Panc1 (cell line): ENCODE measurements at places on chromosomes 11 and 22. TPM values are rescaled to one million over a fixed set of nuclear protein-coding genes. Genes with fewer than 3 reads are reported as not detected.
A peak's percentile ranks its signal among the peaks of the same experiment; 100 is the strongest.

DNA sequence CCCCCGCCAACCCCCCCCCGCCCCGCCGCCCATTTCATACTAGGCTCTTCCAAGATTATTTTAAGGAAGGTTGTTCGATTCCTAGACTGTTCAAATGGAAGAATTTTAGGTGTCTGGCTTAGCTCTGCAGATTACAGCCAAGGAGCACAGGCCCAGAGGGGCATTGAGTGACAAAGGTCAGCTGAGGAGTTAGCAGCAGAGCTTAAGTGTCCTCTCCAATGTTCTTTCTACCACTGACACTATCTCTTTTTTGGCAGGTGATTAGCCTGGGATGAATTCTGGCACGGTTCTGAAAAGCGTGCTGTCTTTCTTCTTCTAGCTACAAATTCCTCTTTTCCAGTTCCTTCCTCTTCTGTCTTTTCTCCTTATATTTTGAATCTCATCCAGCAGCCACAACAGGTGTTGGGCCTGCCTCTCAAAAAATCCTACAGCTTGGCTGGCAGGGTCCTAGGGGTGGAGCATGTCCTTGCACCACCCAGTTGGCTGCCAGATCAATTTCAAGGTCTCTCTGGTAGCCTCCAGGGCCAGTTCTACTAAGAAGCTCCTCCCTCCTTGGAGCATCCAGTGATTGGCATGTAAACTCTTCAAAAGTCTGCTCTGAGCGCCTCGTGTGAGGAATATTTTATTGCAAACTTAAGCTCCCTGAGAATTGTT, 23.0 kb downstream of the KCNE3 start:
- DNase-seq = no peak

DNA sequence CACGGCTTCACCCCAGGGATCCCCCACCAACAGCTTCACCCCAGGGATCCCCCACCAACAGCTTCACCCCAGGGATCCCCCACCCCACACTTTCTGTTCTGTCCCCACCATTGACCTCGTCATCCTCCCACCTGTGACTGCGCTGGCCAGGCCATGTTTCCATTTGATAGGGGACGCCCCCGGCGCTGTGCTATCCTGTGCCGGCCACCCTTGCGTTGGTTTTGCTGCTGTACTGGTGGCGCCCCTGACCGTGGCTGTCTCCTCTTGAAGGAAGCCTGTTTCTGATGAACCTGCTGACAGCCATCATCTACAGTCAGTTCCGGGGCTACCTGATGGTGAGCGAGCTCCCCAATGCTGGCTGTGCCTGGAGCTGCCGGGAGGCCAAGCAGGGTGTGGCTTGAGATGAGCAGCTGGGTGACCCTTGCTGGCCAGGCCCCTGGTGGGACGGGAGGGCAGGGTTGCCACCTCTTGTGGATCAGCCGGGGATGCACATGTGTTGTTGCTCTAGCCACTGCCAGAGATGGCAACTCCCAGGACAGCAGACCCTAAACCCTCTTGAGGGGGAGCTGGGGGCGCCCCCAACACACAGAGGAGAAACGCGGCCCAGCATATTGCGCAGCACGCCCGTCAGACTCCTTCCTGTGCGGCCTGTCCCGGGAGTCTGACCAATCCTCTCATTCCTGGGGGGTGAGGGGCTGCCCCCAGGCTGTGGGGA, 22.5 kb downstream of the TPCN2 start:
- no peak for DNase-seq

The OR2D2 gene
- total RNA-seq = 0.49 TPM

DNA sequence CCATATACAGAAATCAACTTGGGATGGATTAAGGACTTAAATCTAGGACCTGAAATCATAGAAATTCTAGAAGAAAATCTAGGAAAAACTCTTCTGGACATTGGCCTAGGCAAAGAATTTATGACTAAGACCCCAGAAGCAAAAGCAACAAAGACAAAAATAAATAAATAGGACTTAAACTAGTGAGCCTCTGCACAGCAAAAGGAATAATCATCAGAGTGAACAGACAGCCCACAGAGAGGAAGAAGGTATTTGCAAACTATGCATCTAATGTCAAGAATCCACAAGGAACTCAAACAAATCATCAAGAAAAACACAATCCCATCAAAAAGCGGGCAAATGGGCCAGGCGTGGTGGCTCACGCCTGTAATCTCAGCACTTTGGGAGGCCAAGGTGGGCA, 32.4 kb downstream of the TTC28 start:
- DNase-seq = no peak

The PDGFB gene
- 78.0 TPM for total RNA-seq

The GNG3 gene
- total RNA-seq = not detected

- peak; percentile 87 for DNase-seq
These were observed 6.7 kb upstream of the AHNAK start for GRCh38 chr11:62553080-62553838.

The MAJIN gene
- total RNA-seq = not detected

- DNase-seq = no peak
These were observed 59.9 kb downstream of the NXPE1 start for GRCh38 chr11:114499756-114500155.

- no peak for DNase-seq
These were observed 3.1 kb downstream of the AKIP1 start for GRCh38 chr11:8913961-8914660.

DNA sequence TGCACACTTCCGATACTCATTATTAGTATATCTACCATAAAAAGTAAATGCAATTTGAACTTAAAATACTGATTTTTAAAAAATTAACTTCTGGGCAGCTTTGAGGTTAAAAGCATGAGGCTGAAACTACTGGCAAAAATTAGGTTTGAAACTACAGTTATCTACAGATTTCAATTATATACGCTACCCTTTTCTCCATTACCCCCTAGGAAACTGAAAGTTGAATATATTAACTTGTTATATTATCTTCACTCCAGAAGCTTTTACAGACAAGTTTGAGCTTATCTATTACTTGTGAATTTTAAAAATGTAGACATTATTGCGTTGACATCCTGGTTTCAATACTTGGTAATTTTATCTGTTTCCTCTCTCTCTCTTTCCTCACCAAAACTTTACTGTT, 96.7 kb upstream of the DDI1 start:
- no peak for DNase-seq

DNA sequence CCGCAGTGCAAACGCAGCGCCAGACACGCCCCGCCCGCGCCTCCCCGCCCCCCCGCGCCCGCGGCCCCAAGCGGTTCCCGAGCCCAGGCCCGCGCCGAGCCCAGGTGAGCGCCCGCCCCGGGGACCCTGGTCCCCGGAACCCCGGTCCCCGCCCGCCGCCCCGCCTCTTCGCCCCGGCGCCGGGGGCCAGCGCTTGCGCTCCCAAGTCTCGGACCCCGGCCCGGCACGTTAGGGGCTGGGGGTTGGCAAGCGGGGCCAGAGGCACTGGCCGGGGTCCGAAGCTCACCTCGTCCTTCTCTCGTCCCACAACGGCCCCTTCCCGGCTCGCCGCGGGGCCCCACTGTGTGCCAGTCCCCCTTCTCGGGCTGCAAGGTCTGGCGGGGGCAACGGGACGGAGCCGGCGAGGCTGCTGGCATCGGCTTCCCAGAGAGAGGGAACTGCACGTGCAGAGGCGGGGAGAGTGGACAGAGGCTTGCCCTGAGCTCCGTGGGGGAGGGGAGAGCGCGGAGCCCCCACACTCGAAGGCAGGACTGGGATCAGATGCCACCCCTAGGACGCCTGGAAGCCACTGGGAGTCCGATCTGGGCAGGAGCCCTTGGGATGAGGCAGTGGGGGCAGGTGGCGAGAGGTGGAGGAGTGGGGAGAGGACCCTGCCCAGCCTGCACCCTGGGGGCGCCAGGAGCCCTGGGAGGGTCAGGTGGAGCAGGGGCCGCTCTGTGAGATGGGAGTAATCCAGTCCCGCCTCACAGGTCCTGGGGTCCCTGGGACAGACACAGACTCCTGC, 1.8 kb upstream of the AIFM3 start:
- no peak for DNase-seq

DNA sequence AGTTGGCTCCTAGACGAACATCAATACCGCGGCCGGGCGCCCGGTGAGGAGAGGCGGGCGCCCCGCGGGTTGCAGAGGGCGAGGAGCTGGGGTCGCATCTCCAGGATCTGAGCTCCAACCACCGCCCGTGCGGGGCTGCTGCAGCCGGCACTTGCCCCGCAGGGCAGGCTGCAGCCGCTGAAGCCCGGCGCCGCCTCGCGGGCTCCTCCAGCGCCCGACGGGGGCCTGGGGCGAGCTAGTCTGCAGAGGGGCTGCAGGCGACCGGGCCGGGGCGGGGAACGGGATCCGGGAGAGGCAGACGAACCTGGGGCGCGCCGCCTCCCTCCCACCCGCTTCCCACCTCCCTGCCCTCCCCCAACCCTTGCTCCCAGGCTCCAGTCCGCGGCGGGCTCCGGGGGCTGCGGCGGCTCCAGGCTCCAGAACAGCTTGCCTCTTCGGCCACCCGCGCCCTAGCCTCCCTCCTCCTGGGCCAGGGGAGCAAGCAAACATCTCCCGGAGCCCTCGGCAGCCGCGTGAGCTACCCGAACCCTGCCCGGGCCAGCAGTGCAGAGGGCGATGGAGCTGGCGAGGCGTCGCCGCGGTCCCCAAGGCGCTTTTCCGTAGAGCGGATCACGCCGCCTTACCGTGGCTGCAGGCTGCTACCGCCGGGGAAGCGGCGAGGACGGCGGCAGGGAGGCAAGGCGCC, 802 bp downstream of the TENM4 start:
- no peak for DNase-seq

DNA sequence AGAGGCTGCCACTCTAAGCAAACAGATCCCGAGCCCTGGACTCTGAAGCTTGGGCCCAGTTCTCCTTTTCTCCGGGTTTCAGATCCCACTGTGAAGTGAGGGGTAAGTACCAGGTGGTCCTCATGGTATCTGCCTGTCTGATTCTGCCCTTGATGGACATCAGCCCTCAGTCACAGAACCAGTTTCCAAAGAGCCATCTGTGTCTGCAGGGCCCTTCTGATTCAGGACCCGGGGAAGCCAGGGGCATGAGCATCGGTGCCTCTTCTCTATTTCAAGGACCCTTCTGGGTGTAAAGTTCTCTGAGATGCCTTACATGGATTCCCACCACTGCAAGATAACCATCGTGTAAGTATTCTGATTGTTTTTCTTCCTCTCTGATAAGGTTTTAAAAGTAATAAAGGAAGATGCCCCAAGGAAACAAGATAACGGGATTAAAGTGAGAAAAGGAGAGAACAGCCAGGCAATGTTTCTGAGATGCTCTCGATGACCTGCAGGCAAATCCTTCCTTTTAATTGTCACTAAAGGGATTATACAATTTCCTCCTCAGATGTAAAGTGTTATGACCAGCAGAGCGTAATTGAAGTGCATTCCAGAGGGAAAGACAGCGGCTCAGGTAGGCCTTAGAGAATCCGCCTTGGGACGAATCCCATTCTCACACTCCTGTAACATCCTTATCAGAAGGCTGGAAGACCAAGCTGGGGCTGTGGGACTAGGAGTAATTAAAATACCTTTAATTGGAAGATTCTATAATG, 924.3 kb downstream of the TBC1D22A start:
- DNase-seq = no peak

The TMPRSS13 gene
- not detected for total RNA-seq

- no peak for DNase-seq
These were observed 18.2 kb downstream of the SLC5A4 start for GRCh38 chr22:32236970-32237369.

DNA sequence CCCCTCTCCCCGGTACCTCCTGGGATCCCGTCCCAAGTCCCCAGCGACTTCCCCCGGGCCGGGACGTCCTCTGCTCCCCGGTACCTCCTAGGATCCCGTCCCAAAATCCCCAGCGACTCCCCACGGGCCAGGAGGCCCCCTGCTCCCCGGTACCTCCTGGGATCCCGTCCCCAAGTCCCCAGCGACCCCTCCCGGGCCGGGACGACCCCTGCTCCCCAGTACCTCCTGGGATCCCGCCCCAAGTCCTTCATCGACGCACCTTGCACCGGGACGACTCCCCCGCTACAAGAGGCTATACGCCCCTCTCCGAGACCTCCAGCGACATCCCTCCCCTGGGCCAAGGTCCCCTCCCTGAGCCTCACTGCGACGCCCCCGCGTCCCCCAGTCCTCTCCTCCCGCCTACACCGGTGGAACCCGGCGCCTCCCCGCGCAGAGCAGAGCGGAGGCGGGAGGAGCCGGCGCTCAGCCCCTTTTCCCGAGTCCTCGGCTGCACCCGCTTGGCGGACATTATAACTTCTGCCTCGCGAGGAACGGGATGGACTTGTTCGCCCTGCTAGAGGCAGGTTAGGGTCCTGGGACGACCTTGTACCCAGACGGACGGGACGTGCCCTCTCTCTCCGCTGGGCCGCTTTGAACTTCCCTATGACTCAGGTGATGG, 912 bp downstream of the KREMEN1 start:
- no peak for DNase-seq

The TP53AIP1 gene
- 0.08 TPM for total RNA-seq

The NLRP6 gene
- total RNA-seq = 0.59 TPM

The PANX3 gene
- not detected for total RNA-seq

The C22orf31 gene
- not detected for total RNA-seq

The CDCA5 gene
- 92.9 TPM for total RNA-seq

- no peak for DNase-seq
These were observed 60.6 kb upstream of the BLID start for GRCh38 chr11:122176651-122177050.

The C11orf52 gene
- total RNA-seq = not detected

- peak; percentile 13 for DNase-seq
These were observed 14.0 kb downstream of the C11orf42 start for GRCh38 chr11:6219359-6219758.

The MRGPRF gene
- total RNA-seq = 0.36 TPM

- DNase-seq = no peak
These were observed 28.9 kb upstream of the ISX start for GRCh38 chr22:35037089-35037488.

The CATSPER1 gene
- 0.15 TPM for total RNA-seq

- no peak for DNase-seq
These were observed 296.2 kb downstream of the CNTN5 start for GRCh38 chr11:99316776-99317520.

DNA sequence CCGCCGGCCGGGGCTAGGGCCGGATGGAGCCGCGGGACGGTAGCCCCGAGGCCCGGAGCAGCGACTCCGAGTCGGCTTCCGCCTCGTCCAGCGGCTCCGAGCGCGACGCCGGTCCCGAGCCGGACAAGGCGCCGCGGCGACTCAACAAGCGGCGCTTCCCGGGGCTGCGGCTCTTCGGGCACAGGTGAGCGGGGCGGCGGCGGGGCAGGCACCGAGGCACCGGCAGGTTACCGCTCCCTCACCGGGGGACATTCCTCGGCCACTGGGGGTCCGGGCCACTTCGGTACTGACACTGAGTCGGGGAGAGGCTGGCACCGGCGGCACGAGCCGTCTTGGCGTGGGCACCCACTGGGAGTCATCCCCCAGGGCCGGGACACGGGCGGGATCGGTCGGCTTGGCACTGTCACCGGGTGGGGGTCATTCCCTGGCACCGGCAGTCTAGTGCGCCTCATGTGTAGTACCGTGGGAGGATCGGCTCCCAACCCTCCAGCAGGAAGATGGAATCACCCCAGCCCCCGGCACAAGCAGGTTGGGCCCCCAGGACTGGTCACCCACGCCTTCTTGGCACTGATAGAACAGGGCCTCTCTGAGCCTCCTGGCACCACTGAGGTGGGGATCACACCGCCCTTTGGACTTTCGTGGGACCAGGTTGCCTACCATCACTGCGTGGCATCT, 511 bp downstream of the DGKZ start:
- no peak for DNase-seq

The TRIM6 gene
- total RNA-seq = 53.8 TPM

The SLC17A6 gene
- not detected for total RNA-seq
